Thoracic aorta (tissue), 2 donors: ENCODE measurements at places on chromosomes 4 and X.

- DNase-seq: no peak
Measured at GRCh38 chr4:121991968-121992367, 40.1 kb upstream of the TRPC3 start.

GRCh38 chr4:77989968-77990367, 67.2 kb upstream of the FRAS1 start:
- DNase-seq: no peak

- DNase-seq: no peak
Measured at GRCh38 chrX:131058136-131058868, at the start of gene ARHGAP36. TSS of gene ARHGAP36 (plus strand) at chrX:131058346. CDS start at chrX:131081666, 23,320 bp downstream.

DNA sequence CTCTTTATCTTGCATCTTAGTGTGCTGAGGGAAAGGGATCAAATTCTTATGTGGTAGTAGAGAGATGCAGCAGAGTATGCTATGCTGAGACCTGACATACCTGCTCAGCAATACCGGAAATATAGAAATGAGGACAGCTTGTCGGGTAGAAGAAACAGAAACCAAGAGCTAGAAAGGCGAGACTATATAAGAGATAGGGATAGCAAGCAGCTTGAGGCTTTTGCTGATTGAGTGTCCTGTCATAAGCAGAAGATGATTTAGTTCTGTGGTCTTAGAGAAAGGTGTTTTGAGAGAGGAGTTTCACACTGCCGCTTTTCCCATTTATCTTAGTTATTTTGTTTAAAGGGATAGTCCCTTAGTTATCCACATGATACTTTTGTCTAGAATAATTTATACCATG, 31.7 kb downstream of the USP9X start:
- DNase-seq: no peak

- no peak for DNase-seq
Measured at GRCh38 chrX:50450324-50450723, 20.3 kb downstream of the DGKK start.

DNA sequence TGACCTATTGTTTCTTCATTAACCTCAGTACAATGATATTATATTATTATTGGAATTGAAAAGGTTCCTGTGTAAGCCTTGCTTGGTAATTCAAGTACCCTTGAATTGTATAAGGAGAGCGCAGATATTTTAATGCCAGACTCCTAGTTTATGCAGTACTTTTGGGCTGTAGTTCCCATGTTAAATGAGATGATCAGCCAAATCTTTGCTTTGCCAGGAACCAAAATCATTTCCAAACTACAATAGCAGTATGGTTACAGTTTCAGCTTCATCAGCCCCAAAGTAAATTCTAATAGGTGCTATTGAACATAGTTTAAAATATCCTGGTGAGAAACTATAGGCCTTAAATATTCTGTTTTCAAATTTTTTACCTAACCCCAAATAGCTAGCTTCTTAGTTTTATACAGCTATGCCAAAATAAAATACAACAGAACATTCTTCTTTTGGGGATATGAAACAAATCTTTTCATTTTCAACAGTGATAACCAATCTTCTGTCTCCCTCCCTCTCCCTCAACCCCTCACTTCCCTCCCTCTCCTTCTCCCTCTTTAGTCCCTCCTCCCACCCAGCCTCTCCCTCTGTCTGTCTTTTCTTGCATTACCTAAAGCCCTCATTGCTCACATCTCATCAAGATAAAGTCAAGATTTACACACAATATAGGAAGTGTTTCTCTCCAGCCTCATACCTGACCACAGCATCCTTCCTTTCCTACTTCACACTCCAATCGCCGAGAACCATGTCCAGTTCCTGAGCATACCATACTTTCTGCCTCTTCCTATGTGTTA, 190.1 kb downstream of the SHROOM3 start:
- no peak for DNase-seq
